Iris pigment epithelial cell (primary cell): ENCODE measurements at places on chromosomes 7 and 10.
A peak's percentile ranks its signal among the peaks of the same experiment; 100 is the strongest.

DNA sequence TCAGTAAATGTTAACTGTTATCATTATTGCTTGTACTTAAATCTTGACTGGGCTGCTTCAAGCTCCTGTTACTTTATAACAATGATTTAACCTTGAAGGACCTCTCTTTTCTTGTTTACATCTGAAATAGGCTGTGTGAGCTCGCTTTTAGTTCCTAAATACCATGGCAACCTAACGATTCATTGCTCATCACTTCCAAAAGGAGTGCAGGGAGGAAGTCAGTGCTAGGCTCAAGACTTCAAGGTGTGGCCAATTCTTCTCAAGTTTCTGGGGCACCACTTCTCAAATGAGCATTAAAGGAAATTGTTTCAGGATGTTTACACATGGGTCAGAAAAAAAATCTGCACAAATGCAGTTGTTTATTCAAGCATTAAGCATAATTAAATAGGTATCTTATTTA lies 284.2 kb downstream of the MTERF1 start:
- no peak for DNase-seq

- DNase-seq = peak; percentile 1
Observed at GRCh38 chr10:84114088-84114667, 25.1 kb upstream of the GHITM start.

DNA sequence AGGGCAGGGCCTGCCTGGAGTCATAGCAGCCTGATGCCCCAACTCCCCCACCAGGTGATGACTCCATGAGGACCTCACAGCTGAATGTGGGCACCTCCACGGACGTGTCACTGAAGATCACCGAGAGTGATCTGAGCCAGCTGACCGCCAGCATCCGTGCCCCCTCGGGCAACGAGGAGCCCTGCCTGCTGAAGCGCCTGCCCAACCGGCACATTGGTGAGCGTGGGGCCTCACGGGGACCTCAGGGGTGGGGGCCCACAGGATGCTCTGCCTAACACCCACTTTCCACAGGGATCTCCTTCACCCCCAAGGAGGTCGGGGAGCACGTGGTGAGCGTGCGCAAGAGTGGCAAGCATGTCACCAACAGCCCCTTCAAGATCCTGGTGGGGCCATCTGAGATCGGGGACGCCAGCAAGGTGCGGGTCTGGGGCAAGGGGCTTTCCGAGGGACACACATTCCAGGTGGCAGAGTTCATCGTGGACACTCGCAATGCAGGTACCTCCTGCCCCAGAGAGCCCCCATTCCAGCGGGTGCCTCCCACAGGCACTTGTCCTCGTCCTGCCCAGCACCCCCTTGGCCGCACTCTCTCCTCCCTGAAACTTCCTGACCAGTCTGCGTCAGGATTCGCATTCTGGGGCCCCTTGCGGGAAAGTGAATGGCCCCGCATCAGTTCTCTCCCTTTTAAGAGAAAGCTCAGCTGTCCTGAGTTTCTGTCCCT lies 10.0 kb upstream of the ATP6V1F start:
- no peak for DNase-seq

- no peak for DNase-seq
Observed at GRCh38 chr7:112255388-112255720, 48.9 kb downstream of the ZNF277 start.

GRCh38 chr10:6197321-6197720 lies 5.4 kb upstream of the PFKFB3 start:
- no peak for DNase-seq

DNA sequence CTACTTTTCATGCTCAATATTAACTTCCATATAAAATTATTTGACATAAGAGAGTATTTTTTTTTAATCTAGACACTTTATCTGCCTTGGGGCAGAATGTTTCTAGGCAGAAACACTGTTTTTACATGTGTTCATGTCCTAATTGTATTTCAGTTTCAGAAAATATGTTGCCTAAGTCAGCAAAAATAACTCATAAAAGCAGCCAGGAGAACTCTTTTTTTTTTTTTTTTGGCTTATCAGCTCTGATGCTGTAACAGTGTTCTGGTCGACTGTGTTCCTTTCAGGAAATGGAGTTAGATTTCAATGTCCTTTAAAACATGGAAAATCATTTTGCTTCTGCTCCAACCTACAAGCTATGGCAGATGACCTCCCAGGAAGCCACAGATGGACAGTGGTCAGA lies 63.2 kb upstream of the OPALIN start:
- DNase-seq = no peak

- DNase-seq = peak; percentile 59
Observed at GRCh38 chr7:6382817-6383216, 64.9 kb downstream of the DAGLB start.

GRCh38 chr7:135943134-135943879 lies 33.9 kb downstream of the MTPN start:
- peak; percentile 35 for DNase-seq

DNA sequence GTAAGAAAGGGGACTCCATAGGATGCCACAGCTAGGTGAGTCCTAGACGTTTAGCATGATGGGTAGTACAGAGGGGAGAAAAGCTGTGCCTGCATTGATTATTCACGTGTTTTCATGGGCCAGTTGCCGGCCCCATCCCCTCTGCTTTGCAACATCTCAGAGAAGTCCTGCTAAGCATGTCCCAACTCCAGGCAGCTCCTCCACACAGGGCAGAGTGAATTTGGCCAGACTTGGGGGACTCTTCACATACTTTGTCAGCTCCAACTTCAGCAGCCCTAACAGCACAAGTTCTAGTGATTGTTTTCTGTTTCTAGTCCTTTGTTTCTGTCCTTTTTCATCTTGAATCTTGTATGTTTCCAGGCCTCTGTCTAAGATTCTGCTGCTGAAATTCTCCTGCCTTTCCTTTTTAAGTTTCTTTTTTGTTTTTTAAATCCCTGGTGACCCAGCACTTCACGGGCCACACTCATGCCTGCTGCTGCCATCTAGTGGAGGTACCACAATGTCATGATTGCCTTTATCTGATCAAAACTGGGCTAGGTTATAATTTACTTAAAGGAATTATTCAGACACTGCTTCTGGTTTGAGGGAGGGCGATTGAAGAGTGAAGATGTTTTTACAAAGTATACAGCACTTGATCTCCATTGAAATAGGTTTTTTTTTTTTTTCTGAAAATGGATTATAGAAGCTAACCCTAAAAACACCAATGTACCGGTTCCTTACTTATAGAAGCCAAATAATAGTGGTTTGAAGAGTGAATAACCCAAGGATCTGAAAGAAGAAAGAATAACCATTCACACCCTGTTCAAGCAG lies 276.9 kb downstream of the CSTF2T start:
- peak; percentile 61 for DNase-seq

DNA sequence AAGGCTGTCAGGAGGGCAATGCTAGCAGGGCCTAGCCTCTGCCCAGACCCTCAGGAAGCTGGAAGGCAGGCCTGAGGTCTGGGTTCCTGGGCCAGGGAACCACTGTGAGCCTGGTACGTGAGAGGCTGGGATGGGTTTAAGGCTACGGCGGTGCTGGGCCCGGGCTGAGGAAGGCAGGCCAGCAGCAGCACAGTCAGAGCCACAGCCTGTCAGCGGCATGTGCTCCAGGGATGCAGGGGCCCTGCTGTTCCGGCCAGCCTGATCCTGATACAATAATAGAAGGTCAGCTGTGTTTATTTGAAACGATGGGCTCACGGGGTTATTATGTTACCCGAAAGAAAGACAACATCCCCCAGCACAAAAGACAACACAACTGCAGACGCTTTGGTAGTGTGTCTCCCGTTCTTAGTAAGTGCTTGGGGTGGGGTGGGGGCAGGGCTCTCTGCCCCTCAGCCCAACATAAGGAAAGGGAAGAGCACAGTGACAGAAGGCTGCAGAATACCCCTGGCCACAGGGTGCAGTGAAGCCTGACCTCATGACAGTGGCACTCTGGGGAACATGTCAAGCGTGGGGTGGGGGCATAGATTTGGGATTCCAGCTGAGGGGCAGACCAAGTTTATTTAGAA lies 95.0 kb downstream of the COL13A1 start:
- peak; percentile 4 for DNase-seq

GRCh38 chr7:2257046-2257551 lies 15.1 kb downstream of the NUDT1 start:
- DNase-seq = no peak

DNA sequence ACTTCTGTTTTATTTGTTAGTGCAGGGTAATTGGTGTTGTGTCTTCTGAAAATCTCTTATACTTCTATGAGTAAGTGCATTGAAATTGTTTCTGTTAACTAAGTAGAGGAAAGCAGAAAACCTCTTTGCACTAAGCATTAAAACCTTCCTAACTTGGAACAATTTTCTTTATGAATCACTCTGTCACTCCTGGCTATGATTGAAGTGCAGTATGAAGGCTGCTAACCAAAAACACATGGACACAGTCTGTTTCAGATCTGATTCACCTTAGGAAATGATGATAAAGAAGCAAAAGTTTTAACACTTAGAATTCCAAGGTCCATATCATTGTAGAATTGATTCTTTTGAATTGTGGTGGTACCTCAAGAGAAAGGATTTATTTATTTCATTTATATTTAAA lies 41.9 kb downstream of the MET start:
- peak; percentile 81 for DNase-seq

- DNase-seq = peak; percentile 69
Observed at GRCh38 chr10:7915923-7916536, 97.7 kb downstream of the TAF3 start.

GRCh38 chr10:103709341-103709920 lies 145.9 kb downstream of the SH3PXD2A start:
- DNase-seq = peak; percentile 59

GRCh38 chr10:127882391-127882790 lies 10.3 kb downstream of the CLRN3 start:
- DNase-seq = no peak

DNA sequence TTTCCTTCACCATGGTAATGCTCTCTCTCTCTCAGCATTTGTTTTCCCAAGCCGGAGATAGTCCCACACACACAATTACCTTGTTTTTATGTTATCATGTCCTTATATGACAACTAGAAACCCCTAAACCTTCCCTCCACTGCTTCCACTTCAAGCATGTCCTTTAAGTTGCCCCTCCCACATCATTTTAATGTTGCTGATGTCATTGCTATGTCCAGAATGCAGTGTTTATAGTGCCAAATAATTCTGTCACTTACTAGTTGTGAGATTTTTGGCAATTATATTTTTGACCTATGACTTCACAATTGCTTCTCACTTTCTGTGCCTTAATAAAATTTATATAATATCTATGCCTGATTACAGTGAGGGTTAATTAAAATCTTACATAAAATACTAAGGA lies 645.9 kb downstream of the XPNPEP1 start:
- DNase-seq = peak; percentile 39

GRCh38 chr7:92560602-92561001 lies 29.6 kb downstream of the FAM133B start:
- no peak for DNase-seq
